ENCODE measurements at places on chromosomes 12 and 14. TPM values are rescaled to one million over a fixed set of nuclear protein-coding genes. Genes with fewer than 3 reads are reported as not detected.

Gene LTB4R2
- 1.8 TPM for total RNA-seq

Gene TMEM119
- total RNA-seq = 2.8 TPM

Gene LRP1-AS
- total RNA-seq = not detected

Gene PPFIA2
- total RNA-seq = 143 TPM

Gene CDKL1
- 11.3 TPM for total RNA-seq

Gene MAP3K9
- total RNA-seq = 31.6 TPM

Gene SPTLC2
- total RNA-seq = 49.1 TPM

Gene GLIPR1L2
- 2.3 TPM for total RNA-seq

Gene GPATCH2L
- total RNA-seq = 86.5 TPM

Gene CIROP
- not detected for total RNA-seq

Gene NAP1L1
- total RNA-seq = 202 TPM

Gene HOXC10
- total RNA-seq = not detected

Gene KLRC3
- total RNA-seq = 5.5 TPM

Gene POU6F1
- 12.0 TPM for total RNA-seq

Gene SLC25A21
- total RNA-seq = 2.1 TPM

Gene CLEC2A
- not detected for total RNA-seq

Gene HCAR1
- 0.69 TPM for total RNA-seq

Gene PLBD1
- total RNA-seq = 3.2 TPM

Gene FGF6
- total RNA-seq = not detected

Gene SLC6A15
- 82.8 TPM for total RNA-seq

Gene NRL
- 2.5 TPM for total RNA-seq

Gene AQP6
- 0.46 TPM for total RNA-seq

Gene PPM1H
- 27.0 TPM for total RNA-seq

Gene CDKN1B
- total RNA-seq = 86.5 TPM

Gene METTL25
- 26.5 TPM for total RNA-seq

Gene RNASE7
- total RNA-seq = not detected

Gene CYP46A1
- 19.6 TPM for total RNA-seq

Gene TESPA1
- not detected for total RNA-seq

Gene IL26
- total RNA-seq = not detected

Gene SMCO2
- 0.46 TPM for total RNA-seq

Gene LAG3
- not detected for total RNA-seq

Gene SLC38A2
- 174 TPM for total RNA-seq

All from diencephalon (tissue), 1 donor.